Stimulated activated CD4-positive, alpha-beta T cell treated with anti-CD3 and anti-CD28 coated beads, Interleukin-2, amount 100 ng/mL, for 48 hours (primary cell): ENCODE measurements at places on chromosomes 2 and 18.

DNA sequence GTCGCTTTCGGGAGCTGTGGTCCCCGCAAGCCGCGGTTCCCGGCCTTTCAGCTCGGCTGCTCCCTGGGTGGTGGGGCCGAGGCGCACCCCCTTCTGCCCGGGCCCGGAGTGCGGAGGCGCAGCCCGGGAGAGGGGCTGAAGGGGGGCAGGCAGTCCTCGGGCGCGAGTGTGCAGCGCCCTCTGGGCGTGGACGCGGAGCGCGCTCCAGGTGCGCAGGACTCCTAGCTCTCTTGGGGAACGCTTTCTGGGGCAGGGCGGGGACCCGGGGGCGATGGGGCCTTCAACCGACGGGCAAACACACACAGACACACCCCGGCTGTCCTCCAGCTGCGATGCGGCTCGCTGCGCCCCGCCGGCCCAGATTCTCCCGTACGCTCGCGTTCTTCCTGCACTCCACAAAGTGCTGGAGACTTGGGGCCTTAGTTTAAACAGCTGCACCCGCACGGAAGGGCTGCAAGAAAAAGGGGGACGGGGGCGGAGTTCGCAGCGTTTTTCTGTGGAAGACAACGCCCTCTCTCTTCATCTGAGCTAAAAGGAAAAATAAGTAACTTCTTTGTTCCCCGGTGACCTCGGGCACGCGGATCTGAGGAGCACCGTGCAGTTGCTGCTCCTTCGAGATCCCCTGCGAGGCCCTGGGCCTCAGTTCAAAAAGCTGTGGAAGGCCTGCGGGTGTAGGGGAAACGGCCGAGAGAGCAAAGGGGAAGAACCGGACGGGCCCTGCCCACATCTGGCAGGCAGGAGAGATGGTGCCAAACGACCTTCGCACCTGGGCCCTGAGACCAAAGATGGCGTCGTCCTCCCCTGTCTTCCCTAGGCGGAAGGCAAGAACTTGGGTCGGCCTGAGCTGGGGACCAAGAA lies 593 bp upstream of the SDC1 start:
- DNase-seq: peak; percentile 23

DNA sequence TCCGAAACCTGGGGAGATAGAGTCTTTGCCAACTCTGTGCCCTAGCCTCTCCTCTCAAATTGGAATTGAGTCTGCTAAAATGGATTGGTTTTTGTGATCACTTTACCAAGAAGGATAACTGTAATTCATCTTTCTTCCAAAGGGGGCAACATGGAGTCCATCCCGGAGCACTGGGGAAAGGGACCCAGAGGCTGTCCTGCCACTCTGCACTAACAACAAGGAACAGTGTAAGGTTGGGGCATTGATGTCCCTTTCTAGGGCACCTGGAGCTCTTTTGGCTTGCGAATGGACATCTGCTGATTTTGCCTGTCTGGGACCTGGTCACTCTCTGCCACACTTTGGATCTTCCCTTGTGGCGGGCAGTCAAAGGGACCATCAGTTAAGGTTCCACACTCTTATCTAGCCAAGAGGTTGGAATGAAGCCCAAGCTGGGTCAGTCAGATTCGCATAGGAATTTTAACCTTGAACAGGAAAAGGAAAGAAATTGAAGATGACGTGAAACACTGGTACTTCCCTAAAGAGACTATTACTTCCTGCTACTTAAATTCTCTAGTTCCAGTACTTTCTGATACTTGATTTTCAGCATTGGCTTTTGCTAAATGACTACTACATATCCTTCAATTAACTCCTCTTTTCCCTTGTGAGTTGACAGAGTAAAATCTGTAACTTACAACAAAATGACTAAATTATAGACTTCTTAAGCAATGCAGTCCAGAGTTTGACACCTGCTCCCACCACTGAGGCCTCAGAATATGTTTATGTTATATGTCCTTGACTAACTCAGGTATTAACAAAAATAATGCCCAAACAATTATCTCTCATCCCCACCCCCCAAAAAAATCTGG lies 64.7 kb upstream of the KLF7 start:
- no peak for DNase-seq

DNA sequence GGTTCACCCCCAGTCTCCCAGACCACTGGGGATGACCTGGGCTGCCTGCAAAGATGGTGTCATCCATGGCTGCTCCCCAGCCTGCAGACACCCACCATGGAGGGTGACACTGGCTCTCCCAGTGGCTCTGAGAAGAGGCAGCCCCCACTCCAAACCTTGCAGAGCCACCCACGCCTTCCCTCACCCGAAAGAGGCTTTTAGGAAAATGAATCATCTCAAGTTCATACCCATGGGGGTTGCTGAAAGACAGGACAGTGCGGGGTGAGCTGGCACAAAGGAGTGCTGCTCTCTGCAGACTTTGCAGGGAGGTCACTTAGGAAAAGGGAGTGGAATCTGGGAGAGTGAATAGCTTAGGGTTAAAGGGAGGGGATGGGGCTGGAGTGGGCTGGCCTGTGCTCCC lies 36.4 kb downstream of the MPHOSPH10 start:
- DNase-seq: no peak

DNA sequence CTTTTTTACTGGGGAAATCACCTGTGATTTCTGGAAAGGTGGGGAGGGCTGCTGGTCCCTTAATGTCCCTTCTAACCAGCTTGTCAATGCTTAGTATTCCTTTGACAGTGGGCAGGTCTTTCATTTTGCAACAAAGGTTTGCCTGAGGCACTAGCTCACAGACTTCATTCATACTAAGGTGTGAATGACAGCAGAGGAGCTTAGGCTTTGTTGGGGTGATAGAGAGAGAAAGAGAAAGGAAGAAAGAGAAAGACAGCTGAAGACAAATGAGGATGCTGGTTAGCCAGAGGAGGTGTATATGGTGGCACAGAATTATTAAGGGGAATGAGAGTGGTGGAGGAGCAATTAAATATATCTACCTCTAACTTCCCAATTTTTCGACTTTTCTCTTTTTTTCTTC lies 28.9 kb upstream of the GTF2A1L start:
- no peak for DNase-seq

DNA sequence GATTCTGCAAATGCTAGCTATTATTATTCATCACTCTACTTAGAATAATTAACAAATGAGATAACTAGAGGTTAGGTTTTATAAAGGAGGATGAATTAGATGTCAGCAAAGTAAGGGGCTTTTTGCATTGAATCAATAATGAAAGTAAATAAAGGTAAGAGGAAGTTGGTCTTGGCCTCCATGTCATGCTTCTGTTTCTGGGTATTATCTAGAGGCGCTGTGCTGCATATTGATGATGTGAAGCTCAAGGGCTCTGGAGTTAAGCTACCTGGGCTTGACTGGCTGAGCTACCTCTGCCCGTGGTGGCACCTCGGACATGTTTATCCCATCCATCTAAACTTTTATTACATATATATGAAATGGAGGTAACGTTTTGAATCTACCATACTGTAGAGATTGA lies 350.9 kb downstream of the PARD3B start:
- no peak for DNase-seq

DNA sequence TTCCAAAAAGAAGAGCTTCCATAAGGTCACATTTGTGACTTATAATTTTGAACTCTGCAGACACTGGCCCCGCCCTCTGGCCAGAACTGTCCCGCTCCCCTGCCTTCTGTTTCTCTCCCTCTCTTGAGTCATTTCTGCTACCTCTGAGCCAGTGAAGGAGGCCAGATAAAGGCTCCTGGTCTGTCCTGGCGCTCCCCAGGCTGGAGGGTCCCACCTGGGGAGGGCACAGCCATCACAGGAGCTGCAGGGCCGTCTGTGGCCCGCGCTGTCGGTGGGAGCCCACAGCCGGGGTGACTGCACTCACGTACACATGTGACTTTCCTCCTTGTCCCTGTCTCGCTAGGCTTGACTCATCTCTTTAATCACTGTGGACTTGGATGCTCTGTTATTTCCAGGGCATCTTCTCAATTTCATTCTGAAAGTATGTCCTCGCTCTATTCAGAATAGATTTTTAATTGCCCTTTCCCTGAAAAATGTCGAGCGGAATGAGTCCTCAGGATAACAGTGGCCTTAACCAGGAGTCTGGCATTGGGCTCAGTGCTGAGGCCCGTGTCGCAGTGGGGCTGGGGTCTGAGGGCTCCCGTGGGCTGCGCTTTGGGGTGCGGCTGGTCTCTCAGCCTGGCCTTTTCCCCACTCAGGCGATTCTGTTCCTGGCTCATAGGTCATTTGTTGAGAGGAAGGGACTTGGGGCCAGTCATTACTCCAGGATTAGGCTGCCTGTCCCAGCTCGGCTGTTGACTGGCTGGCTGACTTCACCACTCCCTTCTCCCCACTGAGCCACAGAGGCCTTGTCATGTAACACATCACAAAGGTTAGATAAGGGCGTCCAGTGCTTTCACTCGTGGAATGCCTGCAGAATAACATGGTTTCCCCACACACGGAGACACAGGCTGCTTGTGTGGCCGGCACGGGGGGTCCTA lies 34.5 kb downstream of the KLHL29 start:
- no peak for DNase-seq

- no peak for DNase-seq
Observed at GRCh38 chr2:138272524-138273195, 228.9 kb upstream of the SPOPL start.

- no peak for DNase-seq
Observed at GRCh38 chr18:74806700-74807416, 209.2 kb downstream of the ZNF407 start.

GRCh38 chr2:181850936-181851560 lies 40.5 kb upstream of the ITPRID2 start:
- no peak for DNase-seq

DNA sequence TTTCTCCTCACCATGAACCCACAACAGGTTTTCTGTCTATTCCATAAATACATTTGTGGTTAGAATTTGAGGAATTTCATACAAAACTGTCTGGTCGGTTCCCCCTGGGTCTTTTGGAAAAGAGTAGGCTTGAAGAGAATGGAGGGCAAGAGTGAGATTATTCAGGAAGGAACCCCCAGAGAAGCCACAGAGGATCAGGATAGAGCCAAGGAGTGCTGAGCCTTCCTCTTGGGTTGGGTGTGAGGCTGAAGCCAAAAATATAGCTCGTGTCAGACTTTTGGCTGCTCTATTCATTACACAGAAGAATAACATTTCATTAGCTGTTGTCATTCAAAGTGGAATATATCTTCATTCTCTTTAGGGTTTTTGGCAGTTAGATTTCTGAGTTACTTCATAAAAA lies 45.9 kb upstream of the YES1 start:
- no peak for DNase-seq

- DNase-seq: no peak
Observed at GRCh38 chr2:127208313-127208712, 11.8 kb downstream of the CYP27C1 start.

DNA sequence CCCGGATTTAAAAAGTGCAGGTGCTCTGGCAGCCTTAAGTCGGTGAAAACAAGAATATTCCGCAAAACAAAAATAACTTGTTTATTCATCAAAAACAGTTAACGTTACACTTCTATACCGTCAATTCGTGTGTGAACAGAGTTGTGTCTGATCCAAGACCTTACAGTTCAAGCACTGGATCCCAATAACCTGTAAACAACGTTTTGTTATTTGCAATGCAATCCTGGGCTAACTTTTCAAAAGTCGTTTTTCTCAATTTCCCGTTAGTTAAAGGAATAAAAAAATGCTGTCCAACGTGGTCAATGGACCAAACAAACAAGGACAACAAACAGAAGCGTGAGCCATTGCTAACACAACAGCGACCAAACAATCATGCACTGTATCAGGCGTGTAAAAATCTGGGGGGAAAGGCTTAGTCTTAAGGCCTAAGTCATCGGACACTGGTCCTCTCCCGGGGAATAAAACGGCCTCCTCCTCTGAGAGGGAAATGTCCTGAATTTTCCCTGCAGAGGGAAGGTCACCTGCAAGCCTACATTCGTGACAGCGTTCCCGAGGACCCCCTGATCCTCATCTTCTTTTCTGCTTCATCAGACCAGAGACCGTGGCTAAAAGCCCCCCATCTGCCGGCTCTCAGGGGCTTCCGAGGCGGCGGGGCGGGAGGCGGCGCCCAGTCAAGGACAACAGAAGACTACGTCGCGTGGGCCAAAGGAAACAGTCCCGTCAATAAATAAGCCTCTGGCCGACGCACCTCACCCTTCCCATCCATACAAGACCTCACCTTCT lies 490 bp downstream of the NDUFS1 start:
- DNase-seq: no peak

GRCh38 chr18:13390711-13391110 lies 172.2 kb downstream of the LDLRAD4 start:
- DNase-seq: no peak

DNA sequence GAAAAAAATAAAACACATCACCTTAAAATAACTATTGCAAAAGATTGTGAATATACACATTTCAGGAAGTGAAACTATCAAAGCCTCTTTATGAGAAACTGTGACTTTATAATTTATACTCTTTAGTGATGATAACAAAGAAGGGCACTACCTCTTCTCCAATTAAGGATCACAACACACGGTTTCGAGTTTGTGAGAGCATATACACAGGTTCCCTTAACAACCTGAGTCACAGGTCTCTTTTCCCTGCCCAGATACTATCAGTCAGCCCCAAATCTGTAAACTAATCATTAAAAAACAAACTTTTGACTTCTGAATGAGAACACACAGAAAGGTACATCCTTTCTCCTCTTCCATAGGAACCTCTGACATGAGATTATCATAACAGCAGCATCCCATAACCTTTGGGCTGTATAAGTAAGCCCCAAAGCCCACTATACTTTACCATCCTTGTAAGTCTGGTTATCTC lies 44.9 kb downstream of the PTPN2 start:
- no peak for DNase-seq

DNA sequence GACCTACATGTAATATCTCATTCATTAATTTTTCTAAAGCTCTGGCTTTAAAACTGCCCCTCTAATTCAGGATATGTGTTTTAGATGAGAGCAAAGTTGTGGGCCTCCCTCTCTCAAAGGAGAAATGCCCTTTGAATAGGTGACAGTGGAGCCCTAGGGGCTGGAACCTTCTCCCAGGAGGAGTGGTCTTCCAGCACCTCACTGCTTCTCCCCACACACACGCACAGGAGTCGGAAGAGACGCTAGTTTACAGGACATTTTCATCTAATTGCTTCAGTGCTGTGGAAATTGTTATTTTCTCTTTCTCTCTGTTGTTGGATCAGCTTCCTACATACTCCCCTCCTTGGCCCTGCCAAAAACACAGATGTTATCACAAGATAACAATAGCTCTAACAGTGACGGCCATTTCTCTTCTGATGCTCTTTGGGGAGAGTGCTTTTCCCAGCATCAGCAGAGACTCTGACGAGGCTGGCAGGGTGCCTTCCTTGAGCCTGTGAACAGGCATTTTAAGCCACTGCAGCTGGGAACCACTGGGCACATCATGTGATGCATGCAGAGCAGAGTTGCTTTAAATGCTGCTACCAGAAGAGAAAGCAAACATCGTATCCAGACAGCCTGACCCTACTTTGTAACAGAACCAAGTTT lies 209.4 kb upstream of the SP5 start:
- DNase-seq: no peak

DNA sequence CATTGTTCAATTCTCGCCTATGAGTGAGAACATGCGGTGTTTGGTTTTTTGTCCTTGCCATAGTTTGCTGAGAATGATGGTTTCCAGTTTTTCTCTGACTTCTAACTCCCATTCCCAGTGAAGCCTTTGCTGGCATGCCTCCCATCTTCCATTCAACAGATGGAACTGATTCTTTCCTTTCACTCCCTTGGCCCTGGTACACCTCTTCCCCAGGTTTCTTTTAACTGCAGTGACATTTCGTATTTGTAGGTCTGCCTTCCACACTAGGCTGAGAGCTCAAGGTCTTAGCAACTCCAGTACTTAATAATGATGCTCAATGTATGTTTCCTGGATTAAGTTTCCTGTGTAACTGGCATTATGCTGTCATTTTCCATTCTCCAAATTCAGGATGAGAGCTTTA lies 48.5 kb downstream of the GAREM1 start:
- DNase-seq: no peak
